ENCODE measurements at places on chromosomes 5 and 9.

DNA sequence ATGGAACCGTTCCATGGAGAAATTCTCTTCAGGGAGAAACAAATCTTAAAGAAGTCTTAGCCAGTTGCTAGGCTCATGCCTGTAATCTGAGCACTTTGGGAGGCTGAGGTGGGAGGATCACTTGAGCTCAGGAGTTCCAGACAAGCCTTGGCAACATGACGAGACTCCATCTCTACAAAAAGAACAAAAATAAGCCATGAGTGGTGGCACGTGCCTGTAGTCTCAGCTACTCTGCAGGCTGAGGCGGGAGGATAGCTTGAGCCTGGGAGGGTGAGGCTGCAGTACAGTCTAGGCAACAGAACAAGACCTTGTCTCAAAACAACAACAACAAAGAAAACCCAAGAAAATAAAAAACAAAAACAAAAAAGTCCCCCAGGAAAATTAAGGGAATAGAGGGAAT, 8.2 kb downstream of the HSPB3 start:
- no peak for DNase-seq

GRCh38 chr5:8060235-8060952, 191.4 kb downstream of the MTRR start:
- DNase-seq = peak; percentile 15

- DNase-seq = no peak
These were observed 455.3 kb upstream of the KIF2A start for GRCh38 chr5:61850696-61851095.

- DNase-seq = no peak
These were observed 39.9 kb downstream of the KIF24 start for GRCh38 chr9:34289159-34289558.

- no peak for DNase-seq
These were observed 98.7 kb upstream of the MPDZ start for GRCh38 chr9:13378154-13378553.

DNA sequence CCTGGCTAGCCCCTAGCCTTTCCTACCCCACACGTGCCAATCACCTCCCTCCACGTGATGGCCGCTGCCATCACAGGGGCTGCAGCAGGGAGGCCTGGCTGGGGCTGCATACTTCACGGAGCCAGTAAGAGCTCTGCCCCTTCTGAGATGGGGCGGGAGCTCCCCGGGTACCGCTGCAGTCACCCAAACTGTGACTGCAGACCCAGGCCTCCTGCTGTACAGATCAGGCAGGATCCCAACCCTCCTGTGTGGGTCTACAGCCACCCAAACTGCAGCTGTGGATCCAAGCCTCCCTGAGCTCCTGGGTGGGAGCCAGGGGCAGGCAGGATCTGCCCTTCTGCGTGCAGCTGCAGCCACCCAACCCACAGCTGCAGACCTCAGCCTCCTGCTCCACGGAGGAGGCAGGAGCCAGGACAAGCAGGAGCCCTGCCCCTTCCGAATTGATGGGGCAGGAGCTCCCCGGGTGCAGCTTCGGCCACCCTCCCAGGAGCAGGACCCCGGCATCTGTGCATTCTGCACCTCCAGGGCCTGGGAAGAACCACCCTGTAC, 3.2 kb upstream of the BTNL9 start:
- no peak for DNase-seq

DNA sequence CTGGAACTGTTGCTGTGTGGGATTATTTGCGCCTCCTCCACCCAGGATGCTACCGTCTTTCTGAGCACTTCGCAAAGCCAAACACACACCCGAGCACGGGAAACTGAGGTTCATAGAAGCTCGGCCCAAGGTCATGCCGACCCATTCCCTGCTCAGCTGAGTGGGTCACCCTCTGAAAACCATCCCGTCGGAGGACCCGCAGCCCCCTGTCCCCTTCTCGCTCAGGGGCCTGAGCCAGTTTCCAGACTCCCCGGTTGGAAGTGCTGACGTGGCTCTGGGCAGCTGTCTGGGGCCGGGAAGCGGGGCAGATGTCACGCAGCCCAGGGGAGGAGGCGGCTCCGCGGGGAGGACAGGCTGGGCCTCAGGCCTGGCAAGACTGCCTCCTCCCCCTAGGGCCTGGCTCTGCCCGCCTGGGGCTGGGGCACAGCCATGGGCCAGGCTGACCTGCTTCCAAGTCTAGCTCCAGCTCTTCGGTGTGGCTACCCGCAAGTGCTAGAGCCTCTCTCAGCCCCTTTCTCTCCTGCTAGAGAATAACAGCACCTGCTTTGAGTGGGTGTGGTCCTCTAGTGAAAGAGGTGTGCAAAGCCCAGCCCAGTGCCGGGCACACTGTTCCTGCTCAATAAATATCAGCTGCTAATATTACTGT, 9.9 kb upstream of the CXXC5 start:
- peak; percentile 59 for DNase-seq

DNA sequence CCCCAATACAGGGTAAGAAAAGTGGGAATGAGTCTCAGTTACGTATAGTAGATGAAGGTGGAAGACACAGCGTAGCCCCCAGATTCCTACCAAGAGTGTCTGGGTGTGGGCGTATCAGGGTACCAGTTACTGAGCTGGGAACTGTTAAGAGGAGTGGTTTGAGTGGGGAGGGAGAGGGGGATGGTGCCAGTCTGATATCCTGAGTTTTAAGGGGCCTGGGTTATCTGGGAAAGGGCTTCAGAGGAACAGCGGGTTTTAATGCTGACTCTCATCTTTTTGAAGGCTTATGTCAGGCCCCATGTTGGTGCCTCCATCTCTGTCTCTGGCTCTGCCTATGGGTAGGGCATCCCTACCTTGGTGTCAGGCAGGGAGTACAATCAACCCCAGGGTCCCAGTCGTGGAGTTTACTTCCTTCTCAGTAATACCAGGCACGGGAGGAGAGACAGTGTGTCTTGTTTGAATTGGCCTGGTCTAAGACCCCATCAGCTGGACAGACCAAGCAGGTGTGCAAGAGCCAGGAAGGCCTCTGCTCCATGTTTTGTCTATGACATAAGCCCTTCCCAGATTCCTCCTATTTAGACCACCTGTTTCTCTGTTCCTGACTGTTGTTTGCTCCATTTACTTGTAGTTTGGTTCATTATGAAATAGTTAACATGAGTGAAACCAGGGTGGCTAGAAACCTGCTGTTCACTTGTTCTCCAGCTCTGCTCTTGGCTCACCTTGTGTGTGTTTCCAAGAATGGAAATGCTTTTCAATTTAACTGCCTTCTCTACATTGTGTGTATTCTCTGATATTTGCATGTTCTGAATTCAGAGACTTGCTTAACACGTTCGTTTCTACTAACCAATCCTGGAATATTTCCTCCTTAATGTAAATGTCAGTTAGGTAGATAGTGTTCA, 125.6 kb downstream of the DAB2IP start:
- DNase-seq = no peak

- DNase-seq = no peak
These were observed 64.9 kb upstream of the IL12B start for GRCh38 chr5:159395202-159395601.

- DNase-seq = no peak
These were observed 278.7 kb downstream of the PARP8 start for GRCh38 chr5:50945139-50945538.

GRCh38 chr5:1057485-1058082, 49.0 kb downstream of the NKD2 start:
- no peak for DNase-seq

GRCh38 chr9:77556396-77556795, 91.7 kb downstream of the GNA14 start:
- no peak for DNase-seq

DNA sequence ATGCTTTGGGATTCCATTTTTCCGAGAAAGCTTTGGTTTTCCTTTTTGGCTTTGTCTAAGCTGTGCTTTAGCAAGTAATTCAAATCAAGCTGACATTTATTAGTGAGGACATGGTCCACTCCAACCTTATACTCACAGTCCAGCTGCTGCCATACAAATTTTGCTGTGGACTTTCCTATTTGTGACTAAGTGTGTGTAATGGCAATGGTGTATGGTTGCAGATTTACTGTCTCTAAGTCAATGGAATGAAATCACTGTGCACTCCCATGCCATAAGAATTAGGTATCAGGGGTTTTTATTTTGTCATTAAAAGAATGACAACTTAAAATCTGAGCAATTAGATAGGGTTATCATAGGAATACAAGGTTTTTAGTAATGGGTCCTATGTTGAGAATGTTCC, 530.0 kb downstream of the CCDC171 start:
- DNase-seq = no peak

DNA sequence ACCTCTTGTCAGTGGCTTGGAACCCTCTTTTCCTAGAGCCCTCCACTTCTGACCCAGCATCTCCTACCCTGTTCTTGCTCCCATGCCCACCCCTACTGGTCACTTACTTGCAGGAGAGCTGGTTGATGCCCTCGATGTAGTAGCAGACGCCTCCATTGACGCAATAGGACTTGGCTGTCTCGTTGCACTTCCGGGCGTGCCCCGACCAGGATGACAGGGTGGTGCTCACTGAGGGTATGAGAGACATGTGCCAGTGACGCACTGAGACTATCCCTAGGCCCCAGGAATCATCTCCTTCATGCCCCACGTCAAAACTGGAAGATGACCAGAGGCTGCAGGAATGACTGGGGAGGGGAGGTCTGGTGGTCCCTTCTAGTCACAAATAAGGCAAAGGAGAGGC, 76.0 kb downstream of the PSD2 start:
- no peak for DNase-seq

GRCh38 chr5:14400085-14400484, 181.5 kb upstream of the OTULINL start:
- DNase-seq = no peak

GRCh38 chr5:75192264-75192663, 44.4 kb downstream of the ANKRD31 start:
- no peak for DNase-seq

- DNase-seq = no peak
These were observed 196.4 kb downstream of the RFX3 start for GRCh38 chr9:3329361-3329760.

- DNase-seq = no peak
These were observed 52.6 kb upstream of the SH3PXD2B start for GRCh38 chr5:172506921-172507320.

GRCh38 chr5:30849931-30850710, 343.4 kb upstream of the CDH6 start:
- DNase-seq = no peak

DNA sequence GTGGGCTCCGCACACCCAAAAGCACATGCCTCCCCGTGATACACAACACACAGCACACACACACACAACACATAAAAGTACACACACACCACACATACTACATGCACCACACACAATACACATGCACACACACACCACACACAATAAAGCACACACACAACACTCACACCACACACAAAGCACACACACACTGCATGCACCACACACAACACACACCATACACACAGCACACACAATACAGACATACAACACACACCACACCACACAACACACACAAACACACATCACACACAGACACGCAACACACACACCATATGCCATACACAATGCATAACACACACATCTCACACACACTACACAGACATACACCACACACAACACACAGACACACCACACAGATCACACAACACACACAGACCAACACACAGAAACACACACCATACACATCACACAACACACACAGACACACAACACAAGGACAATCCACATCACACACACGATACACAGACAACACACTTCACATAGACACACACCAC, 3.4 kb upstream of the CCDC187 start:
- no peak for DNase-seq

DNA sequence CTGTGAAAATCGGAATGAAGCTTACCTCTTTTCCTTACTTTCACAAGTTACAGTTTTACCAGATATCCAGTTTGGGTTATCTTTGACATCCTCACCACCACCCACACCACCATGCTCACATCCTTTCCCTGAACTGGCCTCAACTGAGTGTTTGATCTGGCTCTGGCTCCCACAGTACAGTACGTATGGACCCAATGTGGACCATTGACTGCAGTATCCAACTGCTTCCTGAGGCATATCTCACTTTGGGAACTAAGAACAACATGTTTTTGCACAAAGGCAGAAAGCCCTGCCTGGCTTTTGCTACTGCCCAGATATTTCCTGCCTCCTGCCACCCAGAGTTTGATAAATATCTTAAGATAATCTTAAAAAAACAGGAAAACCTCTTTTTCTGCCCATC, 1232.0 kb upstream of the CDH18 start:
- DNase-seq = no peak

GRCh38 chr5:74613283-74613682, 27.2 kb downstream of the ENC1 start:
- DNase-seq = no peak

All from memory B cell (primary cell).